ENCODE measurements at places on chromosomes 5 and 9.

DNA sequence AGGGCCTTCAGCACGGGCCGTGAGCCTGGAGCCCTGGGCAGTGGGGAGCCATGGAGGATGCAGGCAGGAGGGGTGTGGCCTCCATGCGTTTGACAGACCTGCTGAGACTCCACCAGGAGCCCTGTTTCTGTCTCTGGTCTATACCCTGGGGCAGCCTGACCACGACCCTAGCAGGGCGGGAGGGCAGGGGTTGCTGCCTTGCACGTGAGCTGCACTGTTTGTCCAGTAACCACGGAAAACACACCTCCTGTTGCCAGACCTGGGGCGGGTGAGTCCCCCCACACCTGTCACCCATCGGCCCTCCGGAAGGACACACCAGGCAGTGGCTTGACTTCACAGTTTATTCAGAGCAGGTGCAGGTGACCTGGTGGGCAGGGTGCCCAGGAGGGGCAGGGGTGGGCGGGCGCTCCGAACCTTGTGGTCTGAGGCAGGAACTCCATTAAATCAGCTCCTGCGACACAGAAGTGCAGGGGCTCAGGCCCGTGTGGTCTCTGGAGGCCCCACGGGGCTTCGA lies 3.9 kb downstream of the LCN8 start:
- DNase-seq, result no peak

DNA sequence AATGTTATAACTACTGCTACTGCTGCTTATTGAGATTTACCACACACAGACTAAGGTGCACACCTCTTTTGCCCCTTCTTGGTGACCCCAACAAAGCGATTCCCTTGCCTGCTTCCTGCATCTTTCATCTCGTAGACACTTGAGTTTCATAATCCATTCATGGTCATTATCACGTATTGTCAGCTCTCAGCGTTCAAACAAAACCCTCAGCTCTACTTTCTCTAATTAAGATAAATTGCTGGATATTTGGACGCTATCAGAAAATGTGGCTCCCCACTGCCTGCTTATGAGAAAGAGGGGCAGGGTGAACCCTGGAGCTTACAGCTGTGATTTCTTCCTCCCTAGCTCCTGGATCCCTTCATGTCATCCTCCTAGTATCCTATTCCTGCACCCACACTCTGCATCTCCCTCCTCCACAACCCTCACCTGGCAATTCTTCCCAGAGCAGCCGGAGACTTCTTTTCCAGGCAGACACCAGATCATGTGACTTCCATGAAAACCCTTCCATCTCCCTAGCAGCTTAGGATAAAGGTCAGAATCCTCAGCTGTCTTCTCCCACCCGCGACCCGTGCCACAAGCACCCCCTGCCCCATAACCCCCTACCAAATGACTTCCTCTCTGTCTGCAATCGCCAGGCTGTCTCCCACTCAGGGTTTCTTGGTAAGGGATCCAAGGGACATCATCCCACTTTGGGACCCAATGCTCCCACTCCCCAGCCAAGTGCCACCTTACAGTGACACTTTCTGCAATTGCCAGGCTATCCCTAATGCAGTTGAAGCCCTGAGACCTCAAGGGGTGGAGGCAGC lies 146.5 kb downstream of the NSG2 start:
- no peak for DNase-seq

GRCh38 chr9:137156567-137157375 lies 13.1 kb downstream of the LRRC26 start:
- DNase-seq, result peak; percentile 11

DNA sequence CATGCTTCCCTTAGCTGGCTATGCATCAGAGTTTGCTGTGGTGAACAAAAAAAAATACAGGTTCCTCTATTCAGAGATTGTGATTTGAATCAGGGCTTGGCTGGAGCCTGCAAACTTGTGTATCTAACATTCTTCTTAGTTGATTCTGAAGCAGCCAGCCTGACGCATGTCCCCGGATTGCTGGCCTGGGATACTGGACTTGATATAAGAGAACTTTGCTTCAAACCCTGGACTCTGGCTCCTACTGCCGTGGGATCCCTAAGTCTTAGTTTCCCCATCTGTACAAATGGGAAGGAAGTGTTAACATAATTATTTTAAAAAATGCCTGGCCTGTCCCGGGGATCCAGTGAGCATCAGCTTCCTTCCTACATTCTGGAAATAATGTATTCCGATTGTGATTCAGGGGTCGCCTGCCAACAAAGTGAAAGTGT lies 292.8 kb downstream of the ARHGEF28 start:
- DNase-seq, result no peak

GRCh38 chr9:130197888-130198287 lies 25.7 kb downstream of the NCS1 start:
- DNase-seq, result no peak

DNA sequence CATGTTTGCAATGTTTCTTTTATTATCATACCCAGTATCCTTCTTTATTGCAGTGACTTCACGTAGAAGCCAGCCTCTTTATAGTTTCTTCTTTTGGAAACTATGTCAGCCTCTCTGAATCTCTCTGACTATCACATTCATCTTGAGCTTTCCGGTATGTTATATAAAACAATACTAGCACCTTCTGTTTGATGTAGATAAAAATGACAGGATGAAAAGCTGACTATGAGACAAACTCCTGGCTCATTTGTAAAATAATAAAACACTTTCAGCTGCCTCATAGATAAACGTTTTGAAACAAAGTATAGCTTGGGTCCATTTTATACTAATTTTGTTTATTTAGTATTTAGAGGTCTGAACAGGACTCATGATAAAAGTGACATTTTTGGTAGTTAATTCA lies 1145.4 kb upstream of the NUDT12 start:
- DNase-seq, result no peak

DNA sequence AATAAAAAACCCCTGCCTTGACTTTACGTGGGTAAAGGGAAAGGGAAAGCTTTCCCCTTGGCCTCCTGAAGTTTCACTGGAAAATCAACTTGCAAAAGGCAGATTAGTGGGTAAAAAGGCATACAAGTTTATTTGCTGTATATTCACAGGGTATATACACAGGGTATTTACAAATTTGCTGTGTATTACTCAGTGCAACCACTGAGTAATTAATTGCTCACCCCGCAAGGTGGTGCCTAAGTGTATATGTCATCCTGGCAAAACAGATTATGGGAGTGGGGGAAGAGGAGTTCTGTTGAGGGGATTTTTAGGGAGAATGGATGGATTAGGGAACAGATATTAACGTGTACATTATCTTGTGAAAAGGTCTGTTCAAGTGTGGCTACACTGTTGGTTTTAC lies 7.1 kb upstream of the RARS1 start:
- no peak for DNase-seq

DNA sequence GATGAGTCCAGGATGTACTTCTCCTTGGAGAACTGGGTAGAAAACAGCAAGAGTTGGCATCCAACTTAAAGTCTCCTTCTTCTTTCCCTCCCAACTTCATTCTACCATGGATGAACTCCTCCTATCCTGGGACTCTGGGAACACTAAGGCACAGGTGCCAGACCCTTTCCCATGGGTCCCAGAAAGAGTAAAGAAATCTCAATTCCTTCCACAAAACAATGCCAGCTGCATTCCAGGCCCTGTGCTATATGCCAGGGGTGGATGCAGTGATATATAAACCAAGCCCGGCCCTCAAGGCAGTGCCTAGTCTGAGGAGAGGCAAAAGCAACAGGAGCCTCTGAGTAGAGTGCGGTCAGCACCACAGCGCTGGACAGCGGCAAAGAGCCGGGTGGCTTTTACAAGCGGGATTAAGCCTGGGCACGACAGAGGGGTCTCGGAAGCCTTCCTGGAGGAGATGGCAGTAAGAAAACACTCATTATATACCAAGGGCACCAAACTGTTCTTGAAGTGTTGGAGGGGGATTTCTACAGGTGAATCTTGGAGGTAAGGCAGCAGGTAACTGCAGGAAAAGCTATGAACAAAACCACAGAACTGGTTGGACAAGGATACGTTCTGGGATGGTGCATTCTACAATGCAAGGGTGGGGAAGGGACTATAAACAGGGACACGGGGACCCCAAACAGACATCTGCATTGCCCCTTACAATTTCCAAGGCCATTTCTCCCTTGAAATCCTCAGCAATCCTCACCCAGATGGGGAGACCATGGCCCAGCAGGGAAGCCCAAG lies 16.4 kb upstream of the TOR2A start:
- no peak for DNase-seq

- DNase-seq, result no peak
Measured at GRCh38 chr9:84270847-84271530, 69.6 kb downstream of the SLC28A3 start.

DNA sequence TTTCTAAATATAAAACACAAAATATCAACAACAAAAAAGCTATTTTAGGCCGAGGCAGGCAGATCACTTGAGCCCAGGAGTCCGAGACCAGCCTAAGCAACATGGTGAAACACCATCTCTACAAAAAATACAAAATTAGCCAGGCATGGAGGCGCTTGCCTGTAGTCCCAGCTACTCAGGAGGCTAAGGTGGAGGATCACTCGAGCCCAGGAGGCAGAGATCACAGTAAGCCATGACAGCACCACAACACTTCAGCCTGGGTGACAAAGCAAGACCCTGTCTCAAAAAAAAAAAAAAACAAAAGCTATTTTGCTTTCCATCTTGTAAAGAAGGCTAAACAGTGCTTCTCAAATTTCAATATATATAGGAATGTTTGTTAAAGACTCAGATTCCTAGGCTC lies 11.3 kb downstream of the C5orf15 start:
- DNase-seq, result no peak

GRCh38 chr5:527646-528628 lies 3.7 kb upstream of the SLC9A3 start:
- DNase-seq, result no peak

DNA sequence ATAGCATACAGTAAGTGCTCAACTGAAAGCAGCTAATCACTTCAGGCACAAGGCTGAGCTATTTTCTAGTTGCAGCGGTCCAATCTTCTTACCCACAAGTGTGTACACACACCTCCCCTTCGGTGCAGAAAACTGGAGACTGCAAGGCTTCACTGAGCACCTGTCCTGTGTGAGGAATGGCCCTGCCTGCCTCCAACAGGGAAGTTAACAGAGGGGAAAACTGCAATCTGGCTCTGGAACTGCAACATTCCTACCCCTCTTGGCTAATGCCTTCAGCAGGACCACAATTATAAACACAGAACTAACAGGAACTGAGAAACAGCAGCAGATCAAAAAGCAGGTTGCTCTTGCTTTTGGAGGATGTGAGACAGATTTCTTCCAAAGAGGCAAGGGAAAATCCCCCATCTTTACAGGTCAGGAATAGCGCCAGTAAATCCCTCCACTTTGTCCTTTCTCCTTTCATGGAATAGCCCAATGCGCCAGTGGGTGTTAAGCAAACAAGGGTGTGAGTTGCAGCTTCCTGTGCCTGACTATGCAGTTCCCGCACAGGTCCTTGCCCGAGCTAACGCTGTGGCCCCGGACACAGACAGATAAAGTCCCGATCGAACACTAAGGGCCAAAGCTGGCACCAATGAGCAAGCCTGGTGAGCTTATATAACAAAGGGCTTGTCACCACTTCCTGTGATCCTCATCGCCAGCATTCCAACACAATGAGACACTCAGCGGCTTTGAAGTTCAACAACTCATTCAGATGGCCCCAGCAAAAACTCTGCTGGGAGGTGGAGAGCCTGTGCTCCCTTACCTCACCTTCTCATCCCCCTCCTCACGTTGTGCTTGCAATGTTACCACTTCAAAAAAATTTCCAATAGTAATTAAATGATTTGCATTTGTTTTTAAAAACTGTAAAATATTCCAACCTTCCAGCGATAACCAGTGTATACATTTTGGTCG lies 21.5 kb downstream of the SHB start:
- no peak for DNase-seq

GRCh38 chr5:78542321-78542840 lies 106.2 kb downstream of the LHFPL2 start:
- no peak for DNase-seq

GRCh38 chr9:109463924-109464625 lies 34.0 kb downstream of the PTPN3 start:
- no peak for DNase-seq

DNA sequence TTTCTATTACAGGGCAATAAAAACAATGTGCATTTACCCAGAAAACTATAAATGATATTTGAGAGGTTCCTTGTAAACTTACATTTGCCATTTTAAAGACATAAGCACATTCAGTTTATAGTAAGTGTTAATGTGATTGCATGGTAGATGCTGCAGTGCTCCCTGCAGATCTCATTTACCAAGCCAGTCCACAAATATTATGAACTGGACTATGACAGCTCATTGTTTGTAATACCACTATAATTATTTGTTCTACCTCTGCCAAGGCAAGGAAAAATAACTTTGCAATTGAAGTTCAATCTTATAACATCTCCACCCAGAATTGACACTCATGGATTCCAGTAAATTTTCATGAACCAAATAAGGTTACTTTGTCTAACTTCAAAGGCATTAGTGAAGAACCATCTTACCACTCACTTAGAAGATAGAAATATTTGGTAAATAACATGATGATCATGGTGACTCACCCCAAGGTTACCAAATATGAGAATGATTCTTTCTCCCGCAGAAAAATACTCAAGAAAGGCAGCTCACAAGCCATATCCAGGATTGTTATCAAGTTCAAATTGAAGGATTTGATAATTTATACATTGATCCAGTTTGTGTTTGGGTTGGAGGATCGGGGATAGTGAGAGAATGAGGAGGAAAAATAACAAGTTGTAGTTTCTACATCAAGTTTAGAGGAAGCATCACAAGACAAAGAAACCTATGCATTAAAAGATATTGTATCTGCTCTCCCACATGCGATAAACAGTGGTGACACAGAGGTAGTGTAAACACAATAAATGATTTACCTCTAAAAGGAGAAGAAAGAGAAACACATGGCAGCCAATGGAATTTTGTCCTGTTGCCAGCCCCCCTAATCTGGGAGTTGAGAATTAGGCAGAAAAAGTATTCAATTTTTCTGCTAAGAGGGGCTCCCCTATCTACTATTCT lies 29.5 kb downstream of the CDH9 start:
- no peak for DNase-seq

GRCh38 chr5:122420091-122420490 lies 108.1 kb downstream of the SNCAIP start:
- DNase-seq, result no peak

GRCh38 chr9:87461256-87461655 lies 36.4 kb upstream of the DAPK1 start:
- DNase-seq, result no peak

DNA sequence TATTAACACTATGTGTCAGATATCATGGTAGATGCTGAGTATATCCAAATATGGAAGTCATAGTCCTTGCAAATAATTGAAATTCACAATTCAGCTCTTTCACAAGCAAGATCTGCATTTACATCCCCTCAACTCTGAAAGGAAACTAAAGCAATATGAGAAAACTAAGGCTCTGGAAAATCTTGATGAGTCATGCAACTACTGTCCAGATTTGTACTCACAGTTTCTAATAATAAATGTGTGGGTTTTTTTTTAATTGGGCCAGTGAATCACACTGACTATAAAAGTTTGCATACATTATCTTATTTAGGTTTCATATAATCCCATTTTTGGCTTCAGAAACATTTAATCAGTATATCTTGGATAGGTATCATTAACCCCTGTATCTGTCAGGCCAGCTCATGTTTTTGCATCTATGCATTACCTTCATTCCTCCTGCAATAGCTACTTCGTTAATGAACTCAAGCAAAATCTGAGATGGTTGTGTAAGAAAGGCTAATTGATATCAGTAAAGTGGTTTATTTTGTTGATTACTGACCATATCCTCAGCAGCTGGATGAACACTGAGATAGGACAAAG lies 58.7 kb upstream of the PRR16 start:
- no peak for DNase-seq

Measured in NCI-H187 (cell line).